ENCODE measurements at places on chromosomes 16 and 17.

DNA sequence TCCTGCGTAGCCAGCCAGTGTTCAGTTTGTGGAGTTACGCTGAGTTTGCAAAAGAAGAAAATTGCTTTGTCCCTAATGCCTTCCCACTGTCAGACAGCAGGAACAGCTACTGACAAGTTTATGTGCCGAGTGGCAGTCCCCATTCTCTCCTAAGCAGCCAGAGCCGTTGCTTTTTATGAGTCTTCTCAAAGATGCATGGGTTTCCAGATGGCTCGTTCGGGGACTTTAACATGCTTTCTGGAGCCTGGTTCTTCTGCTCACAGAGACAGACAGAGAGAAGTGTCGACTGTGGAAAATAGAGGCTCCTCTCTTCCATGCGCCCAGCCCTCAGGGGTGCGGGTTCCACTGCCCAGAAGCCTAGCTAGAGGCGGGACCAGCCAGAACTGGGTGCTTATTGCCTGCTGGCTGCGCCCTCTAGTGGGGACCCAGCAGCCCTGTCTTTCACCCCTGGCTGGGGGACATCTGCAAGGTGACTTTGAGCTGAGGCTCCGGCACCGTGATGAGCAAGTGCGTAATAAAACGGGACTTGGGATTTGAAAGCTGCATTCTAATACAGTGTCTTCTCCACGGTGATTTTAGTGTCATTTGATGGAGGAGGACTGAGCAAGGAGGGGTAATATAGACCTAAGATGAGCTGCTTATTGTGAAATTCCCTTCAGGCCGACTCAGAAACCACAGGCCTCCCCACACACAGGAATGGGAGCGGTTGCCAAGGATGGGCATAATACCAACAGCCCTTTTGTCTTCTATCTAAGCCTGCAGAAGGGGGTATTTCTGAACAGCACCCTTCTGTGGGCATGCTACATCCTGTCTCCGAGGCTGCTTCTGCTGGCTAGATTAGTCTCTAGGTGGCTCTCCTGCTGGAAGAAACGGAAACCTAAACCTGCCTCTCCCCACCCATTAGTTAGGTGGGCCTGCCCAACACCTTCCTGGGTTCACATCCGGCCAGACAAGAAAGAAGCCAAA is 73.1 kb downstream of the CCDC182 start:
- peak; percentile 65 for DNase-seq

DNA sequence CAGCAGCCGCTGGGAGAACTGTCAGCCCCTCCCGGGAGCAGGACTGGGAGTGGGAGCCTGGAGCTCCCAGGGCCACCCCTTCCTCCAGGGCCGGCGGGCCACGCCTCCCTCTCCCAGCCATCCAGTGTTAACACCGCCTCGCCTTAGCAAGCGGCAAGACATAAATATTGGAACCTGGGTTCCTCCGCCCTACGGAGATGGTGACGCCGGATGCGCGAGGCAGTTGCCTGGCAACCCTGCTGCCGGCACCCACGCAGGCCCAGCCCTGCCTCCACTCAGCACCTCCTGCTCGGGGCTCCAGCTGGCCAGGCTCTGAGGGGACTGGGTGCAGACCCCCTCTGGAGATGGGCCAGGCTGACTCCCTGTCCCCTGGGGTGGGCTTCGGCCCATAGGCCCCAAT is 27.4 kb upstream of the CACNA1H start:
- DNase-seq: no peak

- no peak for DNase-seq
These were observed 29.3 kb downstream of the FOXK2 start for GRCh38 chr17:82548681-82549303.

DNA sequence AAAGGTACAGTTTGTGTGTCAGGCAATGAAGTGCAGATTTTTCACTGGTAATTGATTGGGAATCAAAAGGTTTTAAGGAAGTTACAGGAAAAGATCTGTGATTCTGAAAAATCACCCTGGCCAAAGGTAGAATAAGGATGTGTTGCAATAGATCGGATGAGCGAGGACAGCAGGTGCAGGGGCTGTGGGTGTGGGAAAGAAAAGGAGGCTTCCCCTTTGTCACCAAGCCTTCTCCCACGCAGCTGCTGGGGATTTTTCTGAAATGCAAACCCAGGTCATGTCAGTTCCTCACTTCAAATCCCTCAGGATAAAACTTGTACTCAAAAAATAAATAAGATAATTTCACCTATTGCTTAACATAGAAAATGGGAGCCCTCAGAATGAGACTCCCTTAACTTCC is 47.9 kb upstream of the ARHGAP17 start:
- no peak for DNase-seq

DNA sequence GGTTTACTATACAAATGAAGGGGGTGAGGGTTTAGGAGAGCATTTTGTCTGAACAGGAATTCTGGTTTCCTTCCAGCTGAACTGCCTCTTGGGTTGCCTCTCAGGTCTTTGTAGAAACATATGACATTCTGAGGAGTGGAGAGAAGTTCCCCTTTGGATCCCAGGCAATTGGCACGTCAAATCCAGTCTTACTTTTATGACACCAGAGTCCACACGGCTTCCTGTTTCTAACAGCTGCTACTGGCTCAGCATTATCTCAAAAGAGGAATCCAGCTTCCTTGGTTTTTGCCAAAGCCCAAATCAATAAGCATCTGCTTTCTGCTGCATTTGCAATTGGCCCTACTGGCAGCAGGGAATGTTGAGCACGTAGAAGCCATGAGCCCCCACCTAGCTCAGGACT is 97.6 kb upstream of the FAM20A start:
- DNase-seq: no peak

Measured in CD4-positive, alpha-beta T cell treated with Interleukin-6 at 100 ng/mL for 8 hours (primary cell).